ENCODE measurements at places on chromosomes 5 and 9.
A peak's percentile ranks its signal among the peaks of the same experiment; 100 is the strongest.

- no peak for DNase-seq
These were observed 31.7 kb downstream of the DBH start for GRCh38 chr9:133667759-133668450.

- no peak for DNase-seq
These were observed 38.7 kb upstream of the CDKN2AIPNL start for GRCh38 chr5:134450374-134450773.

- DNase-seq, result no peak
These were observed 91.9 kb upstream of the RASEF start for GRCh38 chr9:83154821-83155220.

- no peak for DNase-seq
These were observed 1.8 kb downstream of the ZFAND5 start for GRCh38 chr9:72363236-72363635.

- DNase-seq, result no peak
These were observed 13.6 kb upstream of the PALM2AKAP2 start for GRCh38 chr9:109766351-109766750.

DNA sequence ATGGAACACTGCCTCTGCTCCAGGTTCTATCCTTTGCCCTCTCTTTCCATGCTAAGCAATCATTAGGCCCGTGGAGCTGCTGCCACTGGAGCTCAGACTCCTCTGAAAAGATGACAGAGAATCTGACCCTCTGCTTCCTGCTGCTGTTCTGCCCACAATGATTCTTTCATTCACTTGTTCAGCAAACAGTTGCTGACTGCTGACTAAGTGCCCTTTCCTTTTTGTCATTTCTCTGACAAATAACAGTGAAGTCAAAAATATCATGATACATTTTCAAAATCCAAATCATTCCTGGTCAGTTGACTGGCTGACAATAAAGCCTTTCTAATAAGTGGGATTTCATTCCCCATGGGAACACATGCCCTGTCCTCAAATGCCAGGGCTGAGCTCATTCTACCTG is 110.1 kb downstream of the SIL1 start:
- no peak for DNase-seq

DNA sequence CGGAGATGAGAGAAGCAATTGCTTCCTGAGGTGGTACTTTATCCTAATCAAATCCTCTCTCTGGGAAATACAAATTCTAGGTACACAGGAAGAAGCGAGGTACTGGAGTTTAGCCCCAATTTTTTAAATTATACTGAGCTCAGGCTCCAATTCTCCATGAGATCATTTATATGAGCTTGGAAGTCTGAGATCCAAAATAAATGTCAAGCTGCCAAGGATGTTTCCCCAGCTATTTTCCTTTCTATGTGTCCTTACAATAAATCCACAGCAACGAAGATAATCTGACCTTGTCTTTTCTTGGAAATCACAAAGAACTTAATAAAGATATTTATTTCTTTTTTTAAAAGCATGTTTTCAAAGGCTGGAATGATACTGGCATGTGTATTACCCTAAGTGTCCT is 597.3 kb downstream of the GABRG2 start:
- no peak for DNase-seq

DNA sequence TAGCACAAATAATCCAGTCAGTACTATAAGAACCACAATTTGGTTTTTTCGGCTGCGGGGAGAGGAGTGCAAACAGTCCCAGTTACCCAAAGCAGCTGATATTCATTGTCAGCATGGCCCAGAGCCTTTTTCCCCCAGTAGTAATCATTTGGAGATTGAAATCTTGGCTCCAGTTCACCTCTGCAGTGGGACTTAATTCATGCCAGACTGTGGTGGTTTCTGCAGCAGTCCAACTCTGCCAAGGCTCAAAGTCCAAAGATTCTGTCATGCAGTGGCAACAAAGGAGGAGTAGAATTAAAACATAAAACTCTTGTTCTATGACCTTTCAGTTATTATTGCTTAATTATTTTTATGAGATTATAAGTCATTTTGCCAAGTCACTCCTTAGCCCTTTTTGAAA is 25.0 kb upstream of the TRIM36 start:
- DNase-seq, result no peak

DNA sequence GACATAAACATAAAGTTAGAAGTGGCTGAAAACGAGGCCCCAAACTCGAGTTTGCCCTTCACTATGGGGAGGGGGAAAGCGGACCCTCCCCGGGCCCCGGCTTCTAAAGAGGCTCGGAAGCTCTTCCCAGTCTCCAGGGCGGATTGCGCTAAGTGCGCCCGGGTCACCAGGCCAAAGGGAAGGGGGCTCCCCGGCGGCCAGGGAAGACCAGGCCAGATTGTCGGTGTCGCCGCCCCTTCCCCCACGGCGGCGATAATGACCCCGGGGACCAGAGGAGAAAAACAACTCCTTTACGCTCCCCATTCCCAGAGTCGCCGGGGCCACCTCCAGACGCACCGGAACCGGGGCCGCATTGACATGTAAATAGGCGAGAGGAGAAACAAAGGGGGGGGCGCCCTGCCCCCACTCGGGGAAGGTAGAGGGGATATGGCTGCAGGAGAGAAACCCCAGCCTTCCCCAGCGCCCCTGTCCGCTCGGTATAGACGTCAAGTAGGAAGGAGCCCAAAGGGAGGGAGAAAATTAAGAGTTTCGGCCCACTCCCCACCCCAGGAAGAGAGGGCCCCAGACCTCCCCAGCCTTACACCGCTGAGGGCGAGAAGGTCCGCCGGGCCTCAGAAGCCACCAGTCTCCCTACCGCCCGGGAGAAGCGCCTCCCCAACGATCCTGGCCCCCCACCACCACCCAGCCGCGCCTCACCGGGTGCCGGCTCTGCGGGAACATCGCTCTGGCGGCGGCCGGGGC is 1.7 kb downstream of the TLE1 start:
- DNase-seq, result peak; percentile 27

GRCh38 chr5:96852759-96853158 is 23.5 kb upstream of the ERAP2 start:
- DNase-seq, result no peak

GRCh38 chr9:87787735-87788134 is 61.8 kb downstream of the CTSL start:
- DNase-seq, result no peak

DNA sequence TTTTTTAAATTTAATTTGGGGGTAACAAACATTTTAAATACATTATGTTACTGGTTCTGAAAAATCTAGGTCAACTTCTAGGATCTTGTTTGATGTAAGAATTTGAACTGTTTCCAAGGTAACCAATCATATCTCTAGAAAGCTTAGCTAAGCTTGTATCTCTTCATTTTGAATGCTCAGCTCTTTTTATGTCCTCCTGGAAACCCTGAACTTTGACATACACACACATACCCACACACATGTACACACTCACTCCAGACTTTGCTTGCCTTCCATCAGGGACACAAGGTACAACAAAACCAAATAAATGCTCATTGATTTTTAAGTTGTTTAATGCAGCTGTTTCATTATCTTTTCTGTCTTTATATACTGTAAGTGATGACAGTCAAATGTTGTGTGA is 178.5 kb downstream of the RAB3C start:
- DNase-seq, result no peak

DNA sequence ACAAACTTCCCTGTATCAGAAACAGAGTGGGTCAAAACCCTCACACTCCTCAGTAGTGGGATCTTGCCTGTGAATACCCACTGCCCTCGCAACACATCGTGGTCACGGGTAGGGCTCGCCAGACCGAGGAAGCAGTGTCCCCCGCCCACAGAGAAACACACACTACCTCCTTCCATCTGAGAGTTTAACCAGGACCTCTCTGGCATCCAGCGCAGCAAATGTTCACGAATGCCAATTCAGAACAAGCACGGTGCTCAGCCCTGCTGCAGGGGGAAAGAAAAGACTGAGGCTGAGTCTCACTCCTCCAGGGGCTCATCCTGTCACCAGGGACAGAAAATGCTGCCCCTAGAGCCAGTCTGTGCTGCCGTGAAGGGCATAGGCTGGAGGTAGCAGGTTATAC is 42.5 kb upstream of the SYNPO start:
- no peak for DNase-seq

GRCh38 chr5:90274216-90274615 is 135.3 kb downstream of the CETN3 start:
- no peak for DNase-seq

- DNase-seq, result no peak
These were observed 405.1 kb upstream of the KLF4 start for GRCh38 chr9:107894572-107895261.

GRCh38 chr5:82622205-82622604 is 344.1 kb upstream of the RPS23 start:
- DNase-seq, result no peak

GRCh38 chr9:83466351-83466750 is 71.8 kb downstream of the FRMD3 start:
- no peak for DNase-seq

DNA sequence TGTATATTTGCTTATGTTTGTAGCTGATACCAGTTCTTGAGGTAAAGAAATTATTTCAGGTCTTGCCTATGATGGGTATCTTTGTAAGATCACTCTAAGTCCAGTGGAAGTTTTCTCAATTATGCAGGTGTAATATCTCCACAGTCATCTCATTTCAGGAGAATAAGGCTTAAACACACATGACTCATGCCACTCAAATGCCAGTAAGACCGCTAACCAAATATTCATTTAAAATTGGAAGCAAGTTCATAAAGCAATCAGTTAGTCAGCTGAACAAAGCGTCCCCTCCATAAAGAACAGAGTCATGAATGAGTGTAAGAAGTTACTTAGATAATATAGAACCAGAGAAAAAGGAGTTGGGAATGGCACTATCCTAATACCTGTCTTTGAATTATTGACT is 248.7 kb downstream of the LURAP1L start:
- DNase-seq, result no peak

GRCh38 chr5:163612358-163613149 is 107.1 kb downstream of the MAT2B start:
- no peak for DNase-seq
